ENCODE measurements at places on chromosomes 2 and 18.

GRCh38 chr2:9331704-9332103 is 91.6 kb downstream of the ITGB1BP1 start:
- DNase-seq: no peak

DNA sequence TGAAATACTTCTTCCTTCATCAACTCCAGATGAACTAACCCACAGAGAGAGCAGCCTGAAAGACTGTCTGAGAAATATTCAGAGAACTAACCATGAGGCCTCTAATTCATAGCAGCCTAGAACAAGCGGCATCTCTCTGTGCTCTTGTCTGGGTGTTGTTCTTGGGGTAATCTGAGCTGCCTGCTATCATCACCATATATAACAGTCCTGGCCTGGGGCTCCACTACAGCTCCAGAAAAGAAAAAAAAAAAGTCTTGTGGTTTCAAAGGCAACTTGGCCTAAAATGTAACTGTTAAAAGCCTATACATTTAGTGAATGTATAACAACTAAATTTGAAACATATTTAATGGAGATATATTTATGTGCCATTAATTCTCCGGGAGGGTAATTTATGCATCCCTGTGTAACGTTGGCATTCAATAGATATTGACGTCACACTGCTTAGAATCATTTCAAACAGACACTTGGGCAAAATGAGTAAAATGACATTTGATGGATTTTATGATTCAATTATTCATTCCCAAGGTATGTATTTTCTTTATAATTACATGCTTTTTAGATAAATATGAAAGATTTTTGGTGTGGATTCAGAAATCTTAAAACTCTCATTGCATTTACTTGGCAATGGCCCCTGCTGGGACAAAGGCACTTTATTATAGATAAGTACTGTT is 294.3 kb downstream of the HRH4 start:
- no peak for DNase-seq

DNA sequence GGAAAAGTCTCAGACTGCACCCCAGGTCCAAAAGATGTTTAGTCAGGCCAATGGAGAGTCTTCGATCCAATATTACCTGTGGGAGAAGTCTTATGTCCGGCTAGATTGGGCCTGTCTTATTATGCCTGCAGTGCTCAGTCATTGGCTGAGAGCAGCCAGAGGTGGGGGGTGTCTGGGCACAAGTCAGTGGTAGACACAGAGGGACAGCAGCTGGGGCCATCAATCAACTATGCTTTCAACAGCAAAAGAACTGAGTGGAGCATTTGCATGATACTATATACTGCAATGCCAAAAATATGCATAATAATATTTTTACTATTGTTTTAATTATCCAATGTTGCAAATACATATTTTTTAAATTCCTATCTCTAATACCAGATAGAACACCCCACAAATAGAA is 298.6 kb upstream of the CDH20 start:
- DNase-seq: no peak

- no peak for DNase-seq
These were observed 22.4 kb downstream of the ALK start for GRCh38 chr2:29898999-29899398.

- DNase-seq: no peak
These were observed 23.5 kb downstream of the TMEM37 start for GRCh38 chr2:119455066-119455718.

GRCh38 chr2:149422991-149423338 is 92.6 kb downstream of the LYPD6 start:
- DNase-seq: no peak

GRCh38 chr2:174729797-174730697 is 34.2 kb downstream of the CHRNA1 start:
- DNase-seq: no peak

GRCh38 chr2:107730898-107731297 is 95.8 kb upstream of the RGPD4 start:
- DNase-seq: no peak

- DNase-seq: no peak
These were observed 24.5 kb downstream of the UGP2 start for GRCh38 chr2:63866009-63866709.

- DNase-seq: no peak
These were observed 764.8 kb downstream of the RNF144A start for GRCh38 chr2:7681881-7682461.

- no peak for DNase-seq
These were observed 192.5 kb downstream of the SMAD2 start for GRCh38 chr18:47737956-47738355.

DNA sequence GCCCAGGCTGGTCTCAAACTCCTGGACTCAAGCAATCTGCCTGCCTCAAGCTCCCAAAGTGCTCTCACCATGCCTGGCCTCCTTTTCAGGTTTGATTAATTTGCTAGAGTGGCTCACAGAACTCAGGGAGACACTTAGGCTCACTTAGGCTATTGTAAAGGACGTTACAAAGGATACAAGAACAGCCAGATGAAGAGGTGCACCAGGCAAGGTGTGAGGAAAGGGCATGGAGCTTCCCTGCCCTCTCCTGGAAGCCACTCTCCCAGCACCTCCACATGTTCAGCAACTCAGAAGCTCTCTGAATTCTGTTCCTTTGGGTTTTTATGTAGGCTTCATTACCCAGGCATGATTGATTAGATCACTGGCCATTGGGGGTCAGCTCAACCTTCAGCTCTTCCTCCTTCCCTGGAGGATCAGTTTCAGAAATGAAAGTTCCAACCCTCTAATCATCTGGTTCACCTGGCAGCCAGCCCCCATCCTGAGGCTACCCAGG is 78.7 kb upstream of the RGPD5 start:
- DNase-seq: no peak

DNA sequence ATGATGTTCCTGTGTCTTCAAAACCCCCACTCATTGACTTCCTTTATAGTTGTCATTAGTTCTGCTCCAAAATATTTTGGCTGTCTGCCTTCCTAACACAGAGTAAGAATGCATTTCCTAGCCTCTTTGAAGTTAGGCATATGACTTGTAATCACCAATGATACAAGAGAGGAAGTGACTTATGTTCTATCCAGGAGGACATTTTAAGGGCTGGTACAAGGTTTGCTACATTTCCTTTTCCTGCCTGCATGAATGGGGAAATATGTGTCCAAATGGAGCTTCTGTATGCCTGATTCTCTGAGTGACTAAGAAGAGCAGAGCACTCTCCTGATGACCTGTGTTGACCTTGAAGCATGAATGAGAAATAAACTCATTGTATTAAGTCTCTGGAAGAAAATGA is 115.1 kb downstream of the PLCL1 start:
- no peak for DNase-seq

GRCh38 chr2:232476045-232476444 is 11.6 kb downstream of the ECEL1 start:
- DNase-seq: no peak

- DNase-seq: no peak
These were observed 6.5 kb downstream of the SCN3A start for GRCh38 chr2:165197346-165197745.
